ENCODE measurements at places on chromosomes 7 and 10.

- DNase-seq, result no peak
These were observed 167.0 kb upstream of the RHOBTB1 start for GRCh38 chr10:61110936-61111335.

DNA sequence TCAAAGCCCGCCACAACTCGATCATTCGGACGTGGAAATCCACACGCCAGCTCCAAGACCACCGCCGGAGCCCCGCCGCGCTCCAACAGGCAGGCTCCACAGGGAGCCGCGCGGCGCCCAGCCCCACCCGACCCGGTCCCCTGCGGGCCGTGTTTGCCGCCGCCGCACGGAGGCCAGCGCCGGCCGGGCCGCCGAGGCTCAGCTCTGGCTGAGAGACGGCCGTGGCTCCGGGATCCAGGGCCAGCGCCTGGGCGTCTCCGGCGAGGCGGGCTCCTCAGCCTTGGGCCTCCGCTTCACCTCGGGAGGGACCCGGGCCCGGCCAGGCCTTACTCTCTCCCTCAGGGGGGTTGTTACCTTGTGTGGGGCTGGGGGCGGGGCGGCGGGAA lies 333 bp downstream of the SMNDC1 start:
- DNase-seq, result no peak

DNA sequence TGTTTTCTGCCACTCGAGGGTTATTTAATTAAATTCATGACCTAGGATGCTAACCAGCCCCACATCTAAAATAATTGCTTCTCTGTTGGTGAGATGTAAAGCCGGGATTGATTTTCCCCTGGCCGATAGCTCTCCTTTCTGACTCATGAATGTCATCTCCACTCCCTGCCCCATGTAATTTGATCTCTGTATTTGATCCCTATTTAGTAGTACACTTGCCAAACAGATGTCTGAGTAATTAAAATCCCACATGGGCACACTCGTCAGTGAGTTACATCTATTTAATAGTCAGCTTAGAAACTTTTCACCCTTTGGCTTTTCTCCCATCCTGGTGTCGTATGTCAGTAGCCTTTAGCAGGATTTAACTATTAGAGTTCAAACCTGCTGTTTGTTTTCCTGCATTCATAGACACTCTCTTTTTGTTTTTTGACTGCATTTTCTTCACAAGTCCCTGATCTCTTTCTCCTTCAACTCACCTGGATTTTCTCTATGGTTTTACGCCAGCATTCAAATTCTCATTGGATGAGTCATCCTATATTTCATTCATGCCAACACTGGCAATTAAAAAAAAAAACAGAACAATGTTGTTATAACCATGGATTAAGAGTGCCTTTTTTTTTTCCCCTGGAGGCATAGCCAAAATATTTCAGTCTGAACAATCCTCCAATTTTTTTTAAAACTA lies 82.7 kb downstream of the SPAG6 start:
- no peak for DNase-seq

- no peak for DNase-seq
These were observed 108.8 kb upstream of the MPP7 start for GRCh38 chr10:28411648-28412047.

- no peak for DNase-seq
These were observed 53.8 kb downstream of the C10orf90 start for GRCh38 chr10:126616737-126617136.

GRCh38 chr7:74039337-74039736 lies 11.4 kb downstream of the ELN start:
- peak; percentile 54 for DNase-seq

DNA sequence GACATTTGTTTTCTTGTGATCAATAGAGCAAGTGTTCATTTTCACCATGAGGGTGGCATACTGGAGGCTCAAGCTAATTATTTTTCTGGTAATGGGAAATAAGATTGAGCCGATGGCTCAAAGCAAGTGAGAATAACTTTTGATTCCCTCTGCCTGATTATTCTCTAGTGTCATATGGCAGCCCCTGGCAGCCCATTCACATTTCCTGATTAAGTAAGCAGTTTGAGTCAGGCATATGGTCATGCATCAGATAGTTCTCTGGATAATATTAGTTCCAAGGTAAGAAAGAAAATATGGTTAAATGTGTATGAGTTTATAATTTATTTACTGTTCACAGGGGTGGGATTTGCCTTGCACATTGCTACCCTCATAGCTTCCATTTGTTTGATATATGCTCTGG lies 109.2 kb downstream of the DYNC1I1 start:
- DNase-seq, result no peak

DNA sequence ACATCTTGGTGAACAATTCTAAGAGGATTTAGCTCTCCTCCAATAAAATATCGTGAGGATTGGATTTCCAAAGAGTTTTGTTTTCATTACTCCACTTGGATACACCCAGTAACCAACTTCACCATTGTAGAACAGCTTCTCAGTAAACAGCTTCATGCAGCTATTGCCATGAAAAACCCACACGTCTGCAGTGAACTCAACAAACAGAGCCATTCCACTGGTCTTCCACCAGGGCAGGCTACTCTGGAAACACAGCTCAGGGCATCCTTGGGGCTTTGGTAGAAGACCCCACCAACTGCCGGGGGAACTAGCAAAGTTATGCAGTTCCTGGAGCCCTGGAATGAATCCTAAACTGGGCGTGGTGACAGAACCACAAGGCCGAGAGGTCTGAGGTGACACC lies 77.4 kb downstream of the CALN1 start:
- no peak for DNase-seq

DNA sequence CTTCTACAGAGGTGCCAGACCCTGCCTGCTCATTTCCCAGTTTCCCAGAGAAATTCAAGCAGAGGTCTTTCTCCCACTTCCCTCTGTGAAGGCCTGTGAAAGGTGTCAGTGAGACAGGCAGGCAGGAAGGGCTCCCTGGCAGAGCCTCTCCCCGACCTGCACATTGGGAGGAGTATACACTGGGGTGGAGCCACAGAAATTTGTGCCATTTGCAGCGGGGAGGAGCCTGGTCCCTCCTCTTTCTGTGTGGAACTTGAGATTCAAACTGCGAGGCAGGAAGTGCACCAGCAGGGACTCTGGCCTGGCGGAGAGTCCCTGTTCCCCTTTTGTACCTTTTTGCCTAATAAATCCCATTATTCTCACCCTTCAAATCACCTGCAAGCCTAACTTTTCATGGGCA lies 54.6 kb upstream of the OPN4 start:
- no peak for DNase-seq

DNA sequence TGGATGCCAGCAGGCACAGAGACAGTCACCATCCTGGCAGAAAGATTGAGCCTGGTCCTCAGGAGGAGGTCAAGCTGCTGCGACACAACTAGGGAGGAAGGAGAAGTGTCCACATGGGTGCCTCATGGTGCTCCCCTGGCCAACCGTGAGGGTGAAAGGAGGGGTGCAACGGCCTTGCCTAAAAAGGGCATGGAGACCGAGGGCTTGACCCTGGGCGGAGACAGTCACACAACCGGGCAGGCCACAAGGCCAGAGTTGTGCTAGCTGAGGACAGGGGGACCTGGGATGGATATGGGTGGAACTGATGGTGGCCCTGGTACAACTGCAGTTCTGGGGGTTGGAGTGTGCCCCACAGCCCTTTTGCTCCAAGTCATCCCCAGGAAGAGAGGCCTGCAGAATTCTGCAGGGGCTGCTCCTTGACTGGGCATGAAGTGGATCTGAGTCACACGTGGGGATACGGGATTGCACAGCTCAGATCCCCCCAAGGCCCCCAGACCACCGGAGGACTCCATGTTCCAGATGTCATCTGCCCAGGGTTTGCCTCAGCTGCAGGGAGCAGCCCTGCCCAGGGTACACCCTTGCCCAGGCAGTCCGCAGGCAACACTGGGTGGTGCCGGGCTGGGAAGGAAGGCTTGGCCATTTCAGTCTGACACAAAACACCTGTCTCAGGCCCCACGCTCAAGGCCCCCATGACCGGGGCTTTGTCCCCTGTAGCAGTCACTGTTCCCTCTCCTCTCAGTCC lies 602.3 kb upstream of the MGMT start:
- no peak for DNase-seq
